ENCODE measurements at places on chromosomes 6 and 20. TPM values are rescaled to one million over a fixed set of nuclear protein-coding genes. Genes with fewer than 3 reads are reported as not detected.

Gene NINL
- 20.8 TPM for total RNA-seq

Gene NCR2
- not detected for total RNA-seq

Gene PCSK2
- total RNA-seq, result not detected

Gene PLCB4
- total RNA-seq, result 5.3 TPM

Gene DOK5
- 6.6 TPM for total RNA-seq

Gene LCA5
- 4.2 TPM for total RNA-seq

- H3K4me1 ChIP-seq, result peaks cover 15% of the 10 kb centered on the region
- H3K36me3 ChIP-seq, result no peaks in the 10 kb centered on the region
- no peak for DNase-seq
- H3K27me3 ChIP-seq, result peaks cover 89% of the 10 kb centered on the region
- H3K4me3 ChIP-seq, result no peak overlapping the region
- H3K27ac ChIP-seq, result no peak overlapping the region
These were observed 3.9 kb downstream of the EYA4 start for GRCh38 chr6:133245007-133245406.

DNA sequence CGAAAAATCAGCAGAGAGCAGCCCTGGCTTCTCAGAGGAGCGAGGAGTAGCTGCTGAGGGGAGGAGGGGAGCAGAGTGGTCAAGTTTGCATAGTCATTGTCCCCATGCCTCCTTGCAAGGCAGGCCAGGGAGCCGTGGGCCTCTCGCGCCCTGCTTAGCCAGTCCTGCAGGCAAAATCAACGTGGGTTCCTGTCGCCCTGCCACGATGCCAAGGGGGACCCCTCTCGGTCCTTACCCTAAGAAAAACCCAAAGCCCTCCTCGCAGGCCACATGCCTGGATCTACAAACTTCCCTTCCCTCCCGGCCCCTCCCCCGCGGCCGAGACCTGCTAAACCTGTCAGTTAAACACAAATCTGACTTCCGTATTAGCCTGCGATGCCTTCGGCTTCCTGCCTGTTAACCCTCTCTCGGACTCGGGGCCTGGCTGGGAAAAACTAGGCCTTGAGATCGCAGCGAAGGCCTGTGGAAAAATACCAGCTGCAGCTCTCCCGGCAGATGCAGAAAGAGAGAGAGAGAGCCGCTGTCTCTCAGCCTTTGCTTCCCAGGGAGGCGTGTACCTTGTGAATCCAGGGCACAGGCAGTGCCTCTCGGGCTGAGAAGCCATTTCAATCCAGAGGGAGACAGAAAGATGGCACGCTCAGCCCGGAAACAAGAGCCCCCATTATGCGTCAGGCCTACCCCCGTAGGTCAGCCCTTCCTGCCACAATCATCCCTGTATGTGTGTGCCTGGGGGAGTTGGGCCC is 968 bp upstream of the ZMYND8 start:
- peak; percentile 91 for DNase-seq
- no peaks in the 10 kb centered on the region for H3K27me3 ChIP-seq
- peaks cover 59% of the 10 kb centered on the region for H3K4me1 ChIP-seq

DNA sequence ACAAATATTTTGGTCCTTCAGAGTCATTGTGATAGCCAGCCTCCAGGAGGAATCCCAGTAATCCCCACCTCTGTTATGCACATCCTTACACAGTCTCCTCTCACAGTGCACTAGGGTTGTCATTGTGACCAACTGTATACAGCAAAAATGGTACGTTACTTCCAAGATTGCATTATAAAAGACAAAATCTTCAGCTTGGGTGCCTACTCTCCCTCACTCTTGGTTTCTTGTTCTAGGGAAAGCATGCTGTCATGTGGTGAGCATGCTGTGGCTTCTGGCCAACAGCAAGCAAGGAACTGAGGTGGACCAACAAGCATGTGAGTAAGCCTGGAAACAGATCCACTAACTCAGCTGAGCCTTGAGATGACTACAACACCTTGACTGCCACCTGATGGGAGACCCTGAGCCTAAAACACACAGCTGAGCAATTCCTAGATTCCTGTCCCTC is 130.1 kb upstream of the DST start:
- no peak overlapping the region for H3K4me3 ChIP-seq
- no peaks in the 10 kb centered on the region for H3K27me3 ChIP-seq
- no peak for DNase-seq
- H3K36me3 ChIP-seq, result peaks cover 2% of the 10 kb centered on the region

DNA sequence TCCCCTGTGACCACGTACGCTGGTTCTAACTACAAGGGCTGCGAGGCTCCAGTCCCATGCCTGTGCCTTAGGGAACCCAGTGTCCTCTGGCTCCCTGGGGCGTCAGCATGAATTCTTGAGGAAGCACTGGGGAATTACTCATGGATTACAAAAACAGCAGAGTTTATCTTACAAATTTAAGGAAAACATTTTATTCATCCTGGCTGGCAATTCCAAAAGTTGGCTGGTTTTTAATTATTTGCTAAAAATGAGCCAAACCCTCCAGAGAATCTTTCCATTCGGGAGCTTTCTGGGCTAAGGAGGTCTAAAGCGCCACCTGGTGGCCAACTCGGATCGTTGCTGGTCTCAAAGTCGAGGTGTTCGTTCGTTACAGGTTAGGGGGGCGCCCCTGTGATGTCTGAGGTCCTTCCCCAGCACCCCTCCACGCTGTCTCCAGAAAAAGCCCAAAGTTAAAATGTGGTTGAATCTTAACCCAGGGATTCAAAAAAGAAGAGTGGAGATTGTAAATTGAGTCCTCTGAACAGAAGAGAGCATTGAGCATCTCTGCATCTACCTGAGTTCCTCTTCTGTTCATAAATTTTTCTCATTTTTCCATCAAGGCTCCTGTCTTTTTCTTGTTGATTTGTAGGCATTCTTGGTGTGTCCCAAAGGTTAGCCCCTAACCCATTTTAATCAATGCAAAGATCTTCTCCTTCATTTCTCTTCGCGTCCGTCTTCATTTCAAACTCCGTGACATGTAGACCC is 99.4 kb downstream of the BFSP1 start:
- H3K4me1 ChIP-seq, result no peaks in the 10 kb centered on the region
- DNase-seq, result no peak
- H3K27ac ChIP-seq, result no peak overlapping the region
- H3K27me3 ChIP-seq, result peaks cover 41% of the 10 kb centered on the region
- H3K36me3 ChIP-seq, result no peaks in the 10 kb centered on the region

GRCh38 chr6:109243863-109244825 is 138.1 kb downstream of the CD164 start:
- H3K27me3 ChIP-seq, result no peaks in the 10 kb centered on the region
- no peaks in the 10 kb centered on the region for H3K36me3 ChIP-seq
- H3K4me1 ChIP-seq, result peaks cover 17% of the 10 kb centered on the region
- no peak for DNase-seq
- H3K4me3 ChIP-seq, result no peak overlapping the region

- H3K27ac ChIP-seq, result no peak overlapping the region
- no peaks in the 10 kb centered on the region for H3K36me3 ChIP-seq
- H3K4me3 ChIP-seq, result no peak overlapping the region
- H3K27me3 ChIP-seq, result peaks cover 74% of the 10 kb centered on the region
- H3K4me1 ChIP-seq, result no peaks in the 10 kb centered on the region
These were observed 94.8 kb upstream of the FOXA2 start for GRCh38 chr20:22679197-22679596.

GRCh38 chr6:54289426-54289825 is 18.8 kb upstream of the TINAG start:
- H3K4me3 ChIP-seq, result no peak overlapping the region
- H3K4me1 ChIP-seq, result peaks cover 39% of the 10 kb centered on the region
- no peak for DNase-seq
- H3K27me3 ChIP-seq, result no peaks in the 10 kb centered on the region
- H3K36me3 ChIP-seq, result no peaks in the 10 kb centered on the region

DNA sequence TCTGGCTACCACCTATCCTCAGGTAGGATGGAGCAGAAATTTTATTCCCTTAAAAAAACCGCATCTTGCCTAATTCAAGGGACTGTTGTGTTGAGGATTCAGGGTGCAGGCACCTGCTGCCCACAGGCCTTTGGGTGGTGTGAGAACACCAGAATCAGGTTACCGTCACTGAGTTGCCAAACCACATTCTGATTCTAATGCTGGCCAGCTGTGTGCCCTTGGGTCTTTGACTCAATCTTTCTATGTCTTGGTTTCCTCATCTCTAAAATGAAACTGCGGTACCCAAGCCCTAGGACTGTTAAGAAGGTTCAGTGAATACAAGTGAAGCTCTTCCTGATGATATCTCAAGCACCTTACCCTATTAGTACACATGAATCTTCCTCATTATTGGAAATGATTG is 827.3 kb downstream of the DHX35 start:
- H3K4me3 ChIP-seq, result no peak overlapping the region
- no peaks in the 10 kb centered on the region for H3K36me3 ChIP-seq
- H3K4me1 ChIP-seq, result peaks cover 16% of the 10 kb centered on the region
- H3K27ac ChIP-seq, result no peak overlapping the region
- peaks cover 9% of the 10 kb centered on the region for H3K27me3 ChIP-seq
- DNase-seq, result no peak

DNA sequence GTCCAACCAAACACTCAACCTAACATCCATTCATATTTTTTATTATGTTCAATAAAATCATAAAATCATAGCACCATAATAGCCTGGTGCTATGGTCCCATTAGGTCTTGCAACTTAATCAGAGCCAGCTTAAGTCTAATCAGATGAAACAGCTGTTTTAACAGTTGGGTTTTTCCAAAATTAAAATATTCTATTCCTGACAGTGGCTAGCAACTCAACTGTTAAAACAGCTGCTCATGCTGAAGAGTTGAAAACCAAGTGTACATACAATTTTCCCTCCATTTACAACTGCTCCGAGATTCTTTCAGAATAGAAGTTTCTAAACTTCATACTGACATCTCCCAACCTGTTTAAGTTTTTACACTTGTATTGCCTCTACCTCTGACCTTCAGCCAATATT is 89.5 kb downstream of the UBE3D start:
- no peaks in the 10 kb centered on the region for H3K27me3 ChIP-seq
- no peak overlapping the region for H3K27ac ChIP-seq

GRCh38 chr6:90415178-90415577 is 118.5 kb upstream of the BACH2 start:
- no peak overlapping the region for H3K4me3 ChIP-seq
- no peak overlapping the region for H3K27ac ChIP-seq
- DNase-seq, result no peak
- peaks cover 5% of the 10 kb centered on the region for H3K4me1 ChIP-seq
- H3K36me3 ChIP-seq, result no peaks in the 10 kb centered on the region
- peaks cover 10% of the 10 kb centered on the region for H3K27me3 ChIP-seq

DNA sequence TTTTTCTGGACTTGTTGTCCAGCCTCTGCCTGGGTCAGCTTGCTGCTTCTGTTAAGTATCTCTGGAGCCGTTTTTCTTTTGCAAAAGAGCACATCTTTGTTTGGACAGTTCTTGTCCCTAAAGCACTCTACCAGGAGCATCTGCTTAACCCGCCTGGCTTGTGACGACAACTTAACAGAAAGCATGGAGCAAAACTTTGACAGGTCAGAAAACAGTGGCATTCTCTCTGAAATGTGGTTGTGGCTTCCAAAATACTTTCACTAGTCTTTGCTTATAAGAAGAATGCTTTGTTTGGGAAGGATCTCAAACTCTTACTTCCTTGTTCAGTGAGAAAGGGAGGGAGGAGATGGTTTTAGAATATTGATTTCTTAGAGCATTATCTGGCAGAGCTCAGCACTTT is 47.6 kb downstream of the CD109 start:
- H3K36me3 ChIP-seq, result no peaks in the 10 kb centered on the region
- peaks cover 13% of the 10 kb centered on the region for H3K4me1 ChIP-seq
- DNase-seq, result no peak
- no peaks in the 10 kb centered on the region for H3K27me3 ChIP-seq

DNA sequence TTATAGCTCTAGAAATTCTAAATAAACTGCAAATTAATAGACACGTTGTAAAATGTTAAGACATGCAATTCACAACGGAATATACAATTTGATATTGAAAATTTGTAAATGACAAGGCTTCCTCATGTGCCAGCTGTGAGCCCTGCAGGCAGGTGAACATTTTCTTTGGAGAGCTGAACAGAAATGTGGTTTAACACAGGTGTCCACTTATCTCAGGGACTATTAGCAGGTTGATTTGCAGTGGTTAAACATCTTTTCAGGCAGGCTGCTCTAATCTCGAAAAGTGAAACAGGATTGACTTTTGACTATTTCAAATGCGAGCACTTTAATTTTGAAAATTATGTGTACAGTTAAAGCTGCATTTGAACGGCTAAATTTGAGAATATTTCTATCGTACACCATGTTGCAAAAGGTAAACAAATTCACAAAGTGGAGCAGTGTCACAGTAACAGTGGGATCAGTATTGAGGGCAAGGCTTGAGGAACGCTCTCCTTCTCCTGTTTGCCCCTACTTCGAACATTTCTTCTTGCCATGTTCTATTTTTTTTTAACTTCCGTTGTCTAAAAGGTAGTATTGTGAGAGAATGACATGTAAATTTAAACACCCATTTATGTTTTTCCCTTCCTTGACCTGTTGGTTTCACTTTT is 210.8 kb downstream of the CDKAL1 start:
- no peak for DNase-seq
- peaks cover 14% of the 10 kb centered on the region for H3K36me3 ChIP-seq
- peaks cover 3% of the 10 kb centered on the region for H3K4me1 ChIP-seq
- no peak overlapping the region for H3K27ac ChIP-seq
- no peaks in the 10 kb centered on the region for H3K27me3 ChIP-seq
- no peak overlapping the region for H3K4me3 ChIP-seq

DNA sequence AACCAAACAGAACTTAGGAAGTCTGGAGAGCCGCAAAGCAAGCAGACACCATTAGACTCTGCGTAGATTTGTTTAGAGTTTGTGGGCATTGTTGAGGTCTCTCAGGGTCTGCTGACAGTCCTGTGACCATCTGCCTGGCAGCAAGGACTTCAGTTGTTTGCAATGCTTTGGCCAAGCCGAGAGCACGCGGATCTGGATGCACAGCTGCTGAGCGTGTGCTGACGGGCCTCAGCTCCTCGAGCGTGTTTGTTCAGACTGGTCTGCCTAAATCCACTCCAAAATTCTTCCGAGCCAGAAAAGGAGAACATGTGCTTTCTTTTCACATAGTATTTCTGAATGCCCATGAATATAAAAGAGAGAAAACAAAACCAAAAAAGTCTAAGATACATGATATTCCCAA is 159.0 kb downstream of the ZNF217 start:
- DNase-seq, result no peak
- no peaks in the 10 kb centered on the region for H3K4me1 ChIP-seq
- no peaks in the 10 kb centered on the region for H3K27me3 ChIP-seq
- H3K4me3 ChIP-seq, result no peak overlapping the region
- no peaks in the 10 kb centered on the region for H3K36me3 ChIP-seq

- H3K4me1 ChIP-seq, result no peaks in the 10 kb centered on the region
- peaks cover 7% of the 10 kb centered on the region for H3K27me3 ChIP-seq
- no peak overlapping the region for H3K27ac ChIP-seq
- no peak for DNase-seq
These were observed 53.4 kb downstream of the OPRM1 start for GRCh38 chr6:154092326-154092962.

- no peaks in the 10 kb centered on the region for H3K27me3 ChIP-seq
- H3K27ac ChIP-seq, result no peak overlapping the region
- peaks cover 56% of the 10 kb centered on the region for H3K4me1 ChIP-seq
- H3K36me3 ChIP-seq, result no peaks in the 10 kb centered on the region
These were observed 80.5 kb upstream of the QKI start for GRCh38 chr6:163333701-163334663.

DNA sequence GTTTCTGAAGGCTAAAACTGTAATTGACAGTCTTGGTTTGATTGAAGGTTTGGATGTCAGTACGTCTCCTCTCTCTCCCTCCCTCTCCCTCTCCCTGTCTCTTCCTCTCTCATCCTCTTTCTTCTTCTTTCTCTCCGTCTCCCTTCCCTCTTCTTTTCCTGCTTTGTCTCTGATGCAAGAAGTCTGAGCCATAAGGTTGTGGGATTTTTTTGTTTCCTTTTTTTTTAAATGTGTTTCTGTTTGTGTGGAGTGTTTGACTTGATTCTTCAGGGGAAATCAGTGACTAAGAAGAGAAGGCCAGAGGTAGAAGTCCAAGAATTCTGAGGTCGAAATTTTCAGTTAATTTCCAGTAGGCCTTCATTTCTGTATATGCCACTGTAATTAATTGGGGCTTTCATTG is 111.9 kb downstream of the FOXO3 start:
- H3K4me1 ChIP-seq, result peaks cover 37% of the 10 kb centered on the region
- peaks cover 10% of the 10 kb centered on the region for H3K36me3 ChIP-seq
- no peak overlapping the region for H3K27ac ChIP-seq
- no peak overlapping the region for H3K4me3 ChIP-seq
- DNase-seq, result no peak
- no peaks in the 10 kb centered on the region for H3K27me3 ChIP-seq

All from osteocyte (in vitro differentiated cells).